ENCODE measurements at places on chromosomes 2 and 18. TPM values are rescaled to one million over a fixed set of nuclear protein-coding genes. Genes with fewer than 3 reads are reported as not detected.

EML6 gene
- polyA plus RNA-seq: 6.0 TPM

CD8B2 gene
- polyA plus RNA-seq: 0.42 TPM

FEV gene
- 11.9 TPM for polyA plus RNA-seq

FAM110C gene
- polyA plus RNA-seq: 20.0 TPM

MC5R gene
- polyA plus RNA-seq: 0.66 TPM

DQX1 gene
- 12.9 TPM for polyA plus RNA-seq

SFTPB gene
- 0.01 TPM for polyA plus RNA-seq

TMEM37 gene
- 70.7 TPM for polyA plus RNA-seq

NPPC gene
- 0.87 TPM for polyA plus RNA-seq

IL1A gene
- polyA plus RNA-seq: 0.09 TPM

RAB27B gene
- 9.6 TPM for polyA plus RNA-seq

INPP4A gene
- polyA plus RNA-seq: 13.6 TPM

SAG gene
- 0.36 TPM for polyA plus RNA-seq

MATN3 gene
- polyA plus RNA-seq: 2.5 TPM

NYAP2 gene
- polyA plus RNA-seq: 0.40 TPM

EPB41L5 gene
- 32.0 TPM for polyA plus RNA-seq

SERPINB4 gene
- not detected for polyA plus RNA-seq

LIMS4 gene
- polyA plus RNA-seq: 3.0 TPM

CCDC74B gene
- 3.1 TPM for polyA plus RNA-seq

IL1B gene
- polyA plus RNA-seq: 3.9 TPM

TXNDC2 gene
- 0.03 TPM for polyA plus RNA-seq

PHLPP1 gene
- 12.1 TPM for polyA plus RNA-seq
